ENCODE measurements at places on chromosomes 13 and 19.

GRCh38 chr19:47152205-47152604 is 21.6 kb downstream of the SAE1 start:
- no peak for DNase-seq

- no peak for DNase-seq
Observed at GRCh38 chr19:41238244-41238643, 19.2 kb downstream of the AXL start.

- DNase-seq: no peak
Observed at GRCh38 chr19:49422407-49423070, 702 bp downstream of the PTH2 start.

GRCh38 chr13:101205408-101205807 is 210.9 kb downstream of the NALCN start:
- no peak for DNase-seq

DNA sequence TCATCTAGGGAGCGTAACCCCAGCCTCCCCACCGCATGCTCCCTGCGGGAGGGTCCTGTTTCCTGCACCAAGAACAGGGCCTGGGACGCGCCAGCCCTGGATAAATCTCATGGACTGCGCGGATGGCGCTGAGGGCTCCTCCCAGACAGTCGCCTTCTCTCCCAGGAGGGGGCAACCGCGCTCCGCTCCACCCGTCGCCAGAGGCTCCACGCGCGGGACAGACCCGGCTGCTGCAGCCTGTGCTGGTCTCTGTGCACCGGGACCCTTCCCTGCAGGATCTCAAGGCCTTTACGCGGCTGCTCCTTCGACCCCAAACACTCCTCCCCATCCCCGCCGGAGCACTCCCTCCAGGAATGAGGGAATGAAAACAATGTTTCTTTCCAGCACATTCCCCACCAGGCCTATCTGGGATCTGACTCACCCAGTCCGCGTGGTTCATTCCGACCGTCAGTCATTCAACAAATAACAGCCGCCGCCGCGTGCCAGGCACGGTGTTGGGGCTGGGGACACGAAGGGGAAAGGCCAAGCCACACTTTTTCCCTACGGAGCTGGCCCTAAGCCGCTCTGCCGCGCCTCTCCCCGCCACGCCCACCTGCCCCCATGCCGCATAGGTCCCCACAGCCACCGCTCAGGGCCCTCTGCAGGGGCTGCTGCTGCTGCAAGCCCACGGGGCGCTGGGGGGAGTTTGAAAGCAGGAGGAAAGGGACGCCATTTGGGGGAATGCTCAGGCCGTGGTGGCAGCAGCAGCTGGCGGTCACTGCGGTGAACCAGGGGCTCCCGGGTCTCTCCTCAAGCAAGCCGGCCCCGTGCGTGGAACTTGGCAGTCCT is 6.0 kb downstream of the PNMA8B start:
- no peak for DNase-seq

- no peak for DNase-seq
Observed at GRCh38 chr13:48808683-48809082, 155.0 kb downstream of the CYSLTR2 start.

GRCh38 chr13:65054277-65054676 is 2175.9 kb downstream of the PCDH9 start:
- DNase-seq: no peak

DNA sequence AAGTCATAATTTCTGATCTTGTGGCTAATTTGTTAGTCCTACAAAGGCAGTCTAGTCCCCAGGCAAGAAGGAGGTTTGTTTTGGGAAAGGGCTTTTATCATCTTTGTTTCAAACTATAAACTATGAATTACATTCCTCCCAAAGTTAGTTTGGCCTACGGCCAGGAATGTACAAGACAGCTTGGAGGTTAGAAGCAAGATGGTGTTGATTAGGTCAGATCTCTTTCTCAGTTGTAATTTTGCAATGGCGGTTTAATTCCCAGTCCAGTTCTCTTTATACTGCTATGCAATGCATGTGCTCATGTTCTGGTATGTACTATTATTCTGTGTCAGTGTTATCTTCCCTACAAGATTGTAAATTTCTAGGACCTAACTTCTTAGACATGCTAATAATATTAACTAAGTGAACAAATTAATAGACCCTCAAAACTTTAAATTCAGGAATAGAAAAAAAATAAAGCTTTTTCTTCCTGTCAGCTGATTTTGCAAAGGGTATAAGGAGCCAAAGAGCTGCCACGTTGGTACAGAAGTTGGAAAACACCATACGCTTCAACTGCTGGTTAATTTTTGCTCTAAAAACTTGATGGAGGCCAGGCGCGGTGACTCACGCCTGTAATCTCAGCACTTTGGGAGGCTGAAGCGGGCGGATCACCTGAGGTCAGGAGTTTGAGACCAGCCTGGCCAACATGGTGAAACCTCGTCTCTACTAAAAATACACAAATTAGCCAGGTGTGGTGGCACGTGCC is 1.3 kb upstream of the DNAJC15 start:
- DNase-seq: no peak

- DNase-seq: no peak
Observed at GRCh38 chr13:33150126-33150525, 133.9 kb downstream of the KL start.

GRCh38 chr13:74204602-74205312 is 70.6 kb upstream of the KLF12 start:
- no peak for DNase-seq

DNA sequence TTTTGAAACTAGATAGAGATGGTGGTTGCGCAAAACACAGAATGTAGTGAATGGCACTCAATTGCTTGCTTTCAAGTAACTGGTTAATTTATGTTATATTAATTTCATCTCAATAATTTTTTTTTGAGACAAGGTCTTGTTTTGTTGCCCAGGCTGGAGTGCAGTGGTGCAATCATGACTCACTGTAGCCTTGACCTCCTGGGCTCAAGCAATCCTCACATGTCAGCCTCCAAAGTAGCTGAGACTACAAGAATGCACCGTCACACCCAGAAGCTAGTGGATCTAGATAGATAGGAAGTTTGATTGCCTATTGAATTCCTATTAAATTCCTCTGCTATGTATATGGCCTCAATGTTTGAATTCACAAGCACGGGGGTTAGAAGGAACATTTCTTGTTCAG is 26.4 kb upstream of the ADGRE2 start:
- DNase-seq: no peak

DNA sequence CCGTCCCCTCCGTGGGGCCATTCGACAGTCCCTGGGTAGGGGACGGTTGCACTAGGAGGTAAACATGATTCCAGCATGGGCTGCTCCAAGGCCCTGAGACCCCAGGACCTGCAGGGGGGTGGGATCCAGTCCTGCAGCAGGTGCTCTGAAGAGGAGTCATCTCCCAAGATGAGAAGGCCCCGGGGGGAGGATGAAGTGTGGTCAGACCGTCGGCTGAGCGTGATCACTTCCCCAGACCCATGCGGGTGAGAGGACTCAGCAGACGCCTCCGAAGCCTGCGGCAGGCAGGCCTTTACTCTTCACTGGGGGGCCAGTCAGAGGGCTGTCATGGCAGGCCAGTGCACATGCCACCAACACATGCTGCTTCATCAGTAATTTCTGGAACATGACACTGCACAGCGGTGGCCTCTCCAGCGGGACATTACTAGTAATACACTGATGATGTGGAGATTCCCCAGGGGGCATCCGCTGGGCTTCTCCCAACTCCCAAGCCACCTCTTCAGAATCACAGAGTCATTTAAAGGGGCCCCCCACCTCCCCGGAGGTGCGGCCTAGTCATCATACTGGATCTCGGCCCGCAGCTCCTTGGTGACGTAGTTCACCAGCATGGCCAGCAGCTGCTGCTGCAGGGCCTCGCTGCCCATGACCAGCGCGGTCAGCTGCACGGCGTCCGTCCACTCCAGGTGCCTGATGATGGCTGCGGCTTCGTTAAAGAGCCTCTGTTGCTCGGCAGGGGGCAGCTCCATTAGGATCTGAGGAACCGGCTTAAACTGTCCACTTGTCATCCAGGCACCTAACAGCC is 12.7 kb downstream of the C19orf12 start:
- DNase-seq: no peak

- DNase-seq: no peak
Observed at GRCh38 chr13:91024157-91024792, 323.2 kb upstream of the MIR17HG start.

- no peak for DNase-seq
Observed at GRCh38 chr19:46931202-46931601, 70.4 kb downstream of the ARHGAP35 start.

DNA sequence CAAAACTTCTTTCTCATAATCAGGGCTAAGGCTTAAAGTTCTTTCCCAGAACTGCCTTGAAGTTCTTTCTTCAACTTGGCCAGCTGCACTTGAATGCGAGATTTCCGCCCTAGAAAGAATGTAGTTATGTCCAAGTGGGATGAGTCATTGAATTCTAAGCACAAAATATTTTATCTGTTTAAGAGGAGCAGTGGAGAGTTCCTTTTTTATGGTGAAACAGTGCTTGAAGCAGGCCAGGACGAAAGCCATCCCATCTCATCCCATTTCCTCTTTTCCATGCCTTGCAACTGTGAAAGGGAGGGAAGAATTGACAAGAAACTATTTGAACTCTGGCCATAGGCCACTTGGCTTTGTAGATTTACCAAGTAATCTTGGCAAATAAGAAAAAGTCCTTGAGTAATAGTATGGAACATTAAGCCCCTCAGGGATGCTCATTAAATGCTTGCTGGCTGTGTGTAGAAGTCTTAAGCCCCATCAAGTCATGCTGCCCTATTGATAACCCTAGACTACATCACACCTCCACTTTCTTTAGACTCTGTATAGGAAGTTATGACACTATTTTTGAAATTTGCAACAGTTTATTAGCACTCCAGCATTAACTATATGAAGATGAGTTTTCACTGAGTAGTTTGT is 174.5 kb downstream of the KCTD12 start:
- DNase-seq: no peak

DNA sequence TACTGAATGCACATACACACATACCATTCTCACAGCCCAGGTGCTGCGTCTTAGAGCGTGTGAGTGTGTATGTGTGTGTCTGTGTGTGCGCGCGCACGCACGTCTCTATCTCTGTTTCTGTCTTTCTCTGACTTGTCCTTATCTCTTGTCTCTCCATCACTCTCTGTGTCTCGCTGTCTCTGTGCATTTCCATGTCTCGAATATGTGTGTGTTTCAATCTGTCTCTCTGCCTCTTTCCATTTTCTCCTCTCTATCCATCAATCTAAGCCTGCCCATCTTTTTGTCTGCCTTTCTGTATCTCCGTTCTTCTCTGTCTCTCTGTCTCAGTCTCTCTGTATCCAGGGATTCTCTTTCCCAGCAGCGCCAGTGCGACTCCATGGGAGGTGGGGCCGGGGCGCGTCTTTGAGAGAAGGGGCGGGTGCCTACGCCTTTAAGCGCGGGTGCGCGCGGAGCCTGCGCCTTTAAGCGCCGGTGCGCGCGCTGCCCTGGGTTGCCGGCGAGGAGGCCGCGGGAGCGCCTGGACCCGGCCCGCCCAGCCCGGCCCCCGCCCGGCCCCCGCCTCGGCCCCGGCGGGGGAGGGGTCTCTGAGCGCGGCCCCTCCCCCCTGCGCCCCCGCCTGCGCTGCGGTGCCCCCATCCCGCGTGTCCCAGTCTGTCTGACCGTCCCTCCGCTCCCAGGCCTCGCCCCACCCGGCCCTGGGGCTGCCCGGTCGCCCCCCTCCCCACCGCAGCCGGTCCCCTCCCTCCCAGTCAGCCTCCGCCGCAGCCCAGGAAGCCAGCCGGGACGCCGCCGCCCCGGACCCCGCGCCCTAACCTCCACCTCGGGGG is at the start of gene LRFN3:
TSS of gene LRFN3 (plus strand) at position 464 of the 827 bp plus-strand sequence. CDS start 3,052 bp downstream, outside the sequence.
- peak; percentile 8 for DNase-seq

DNA sequence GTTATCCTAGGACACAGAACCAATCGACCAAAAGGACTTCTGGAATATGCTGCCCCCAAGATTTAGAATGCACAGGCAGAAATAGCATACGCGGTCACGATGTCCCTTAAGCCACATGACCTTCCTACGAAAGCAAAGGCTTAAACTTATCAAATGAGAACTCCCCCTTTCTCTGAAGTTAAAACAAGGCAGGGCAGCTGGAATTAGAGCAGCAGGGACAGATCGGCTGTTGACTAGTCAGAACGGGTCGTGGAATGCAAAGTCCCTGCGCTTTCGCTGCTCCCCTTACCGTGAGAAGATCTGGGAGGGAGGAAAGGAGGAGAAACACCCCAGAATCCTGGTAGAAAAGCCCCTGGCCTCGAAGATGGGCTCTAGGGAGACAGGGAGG is 799 bp upstream of the USPL1 start:
- DNase-seq: peak; percentile 37

- no peak for DNase-seq
Observed at GRCh38 chr19:51600940-51601580, 29.1 kb downstream of the SIGLEC5 start.

- no peak for DNase-seq
Observed at GRCh38 chr13:49455007-49455398, 10.9 kb downstream of the SETDB2 start.

GRCh38 chr19:32895384-32895783 is 25.8 kb upstream of the SLC7A9 start:
- DNase-seq: no peak

GRCh38 chr19:41413947-41414346 is 13.2 kb downstream of the B3GNT8 start:
- no peak for DNase-seq

DNA sequence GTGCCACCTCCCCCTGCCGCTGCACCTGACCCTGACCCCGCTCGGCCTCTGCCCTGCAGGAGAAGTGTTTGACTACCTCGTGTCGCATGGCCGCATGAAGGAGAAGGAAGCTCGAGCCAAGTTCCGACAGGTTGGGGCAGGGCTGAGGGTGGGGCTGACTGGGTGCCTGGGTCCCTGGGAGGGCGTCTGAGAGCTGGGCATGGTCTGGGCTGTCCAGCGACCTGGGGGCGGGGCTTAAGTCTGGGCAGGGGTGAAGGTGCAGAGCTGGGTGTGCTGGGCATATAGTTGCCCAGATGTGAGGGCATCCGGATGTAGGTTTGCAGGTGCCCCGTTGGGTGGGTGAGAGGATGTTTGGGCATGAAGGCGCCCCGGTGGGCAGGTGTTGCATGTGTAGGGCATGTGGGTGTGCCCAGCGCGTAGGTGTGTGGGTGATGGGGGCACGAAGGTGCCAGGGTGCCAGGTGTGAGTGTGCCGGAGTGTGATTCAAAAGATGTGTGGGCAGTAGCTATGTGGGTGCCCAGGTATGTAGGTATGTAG is 13.8 kb downstream of the MARK4 start:
- DNase-seq: no peak

DNA sequence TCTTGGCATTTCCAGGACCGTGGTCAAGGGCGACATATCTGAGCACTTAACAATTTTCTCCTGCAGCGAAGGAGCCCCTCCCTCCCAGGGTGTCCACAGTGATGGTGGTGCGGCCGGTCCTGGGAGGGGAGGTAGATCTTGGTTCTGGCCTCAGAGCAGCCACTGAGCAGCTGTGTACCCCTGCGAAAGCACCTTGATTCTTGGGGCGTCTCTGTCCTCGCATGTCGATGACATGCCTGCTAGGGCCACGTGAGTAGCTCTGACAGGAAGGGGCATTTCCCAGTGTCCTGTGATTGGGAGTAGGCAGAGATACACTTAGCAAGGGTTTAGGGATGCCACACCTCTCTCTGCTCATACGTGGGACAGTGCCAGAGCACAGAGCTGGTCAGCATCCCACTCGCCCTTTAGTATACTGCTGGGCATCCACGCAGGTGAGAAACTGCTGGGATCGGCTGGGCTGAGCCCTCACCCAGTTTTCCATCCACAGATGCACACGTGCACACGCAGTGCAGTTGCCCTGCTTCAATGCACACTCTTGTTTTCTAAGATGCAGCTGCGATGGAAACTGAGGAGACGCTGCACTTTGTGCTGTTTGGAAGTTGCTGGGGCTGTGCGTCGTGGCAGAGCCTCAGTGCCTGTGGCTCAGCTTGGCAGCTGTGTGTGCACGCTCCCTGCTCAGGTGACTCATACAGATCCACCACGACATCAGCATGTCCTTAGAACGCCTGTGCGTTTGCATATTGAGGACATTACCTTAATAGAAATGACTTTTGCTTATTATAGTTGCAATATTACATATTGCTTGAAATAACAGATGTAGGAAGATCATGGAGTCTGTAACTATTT is 66.8 kb downstream of the TEX29 start:
- no peak for DNase-seq

Data from NCI-H2081 treated with DMSO at 0.1 percent for 48 hours (cell line).